NCI-H774 (cell line): ENCODE measurements at places on chromosomes 4 and X.

DNA sequence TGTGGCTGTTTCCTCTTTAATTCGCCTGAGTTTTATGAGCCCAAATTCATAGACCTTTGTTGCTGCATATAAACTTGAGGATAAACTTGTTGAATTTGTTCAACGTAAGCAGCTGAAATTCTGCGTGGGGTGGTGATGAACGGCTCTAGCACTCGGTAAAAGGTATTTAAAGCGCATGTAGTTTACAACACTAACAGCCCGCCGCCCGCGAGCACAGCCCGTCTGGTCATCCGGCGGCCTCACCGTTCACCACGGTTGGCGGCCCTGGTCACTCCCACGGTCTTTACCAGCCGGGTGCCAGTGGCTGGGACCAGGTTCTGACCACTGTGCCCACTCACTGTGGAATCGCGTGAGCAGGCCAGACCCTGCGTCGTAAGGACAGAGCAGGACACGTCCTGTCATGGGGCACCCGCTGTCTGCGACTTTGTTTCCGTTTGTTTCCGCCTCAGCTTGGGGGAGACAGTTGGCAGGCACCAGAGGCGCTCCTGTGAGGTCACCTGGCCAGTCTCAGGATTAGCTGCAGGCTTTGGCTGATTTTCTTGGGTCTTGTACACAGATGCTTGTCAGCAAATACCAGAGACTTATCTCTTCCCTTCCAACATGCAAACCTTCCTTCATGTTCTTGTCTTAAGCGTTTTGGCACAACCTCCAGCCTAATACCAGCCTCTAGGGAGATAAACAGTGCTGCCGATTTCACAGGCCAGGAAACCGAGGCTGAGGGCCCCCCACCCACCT is 36.8 kb upstream of the SPON2 start:
- DNase-seq, result no peak

- no peak for DNase-seq
These were observed 71.3 kb upstream of the IQCM start for GRCh38 chr4:149886786-149887490.

GRCh38 chr4:122783301-122784215 is 43.1 kb upstream of the FGF2 start:
- DNase-seq, result no peak

GRCh38 chr4:101931619-101932018 is 141.1 kb downstream of the BANK1 start:
- no peak for DNase-seq

GRCh38 chrX:9844936-9845577 is 58.8 kb downstream of the SHROOM2 start:
- no peak for DNase-seq

DNA sequence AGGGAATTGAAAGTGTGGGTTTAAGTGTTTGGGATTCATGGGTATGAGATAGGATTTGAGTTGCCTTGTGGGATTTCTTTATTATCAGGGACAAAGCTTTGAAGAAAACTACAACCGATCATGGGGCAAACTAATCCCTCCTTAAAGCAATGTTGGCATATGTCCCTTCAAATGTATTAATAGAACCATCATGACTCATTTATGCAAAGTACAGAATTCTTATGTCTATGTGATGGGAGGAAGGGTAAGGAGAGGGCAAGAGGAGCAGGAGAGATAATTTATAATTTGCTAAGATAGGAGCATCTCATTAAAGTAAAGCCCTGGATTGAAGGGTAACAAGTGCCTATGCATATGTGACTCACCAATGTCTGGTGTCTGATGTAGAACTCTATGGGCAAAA is 94.2 kb downstream of the PHEX start:
- no peak for DNase-seq

GRCh38 chr4:132660181-132660580 is 488.9 kb upstream of the PCDH10 start:
- no peak for DNase-seq

- no peak for DNase-seq
These were observed 174.7 kb downstream of the GC start for GRCh38 chr4:71609167-71609566.

DNA sequence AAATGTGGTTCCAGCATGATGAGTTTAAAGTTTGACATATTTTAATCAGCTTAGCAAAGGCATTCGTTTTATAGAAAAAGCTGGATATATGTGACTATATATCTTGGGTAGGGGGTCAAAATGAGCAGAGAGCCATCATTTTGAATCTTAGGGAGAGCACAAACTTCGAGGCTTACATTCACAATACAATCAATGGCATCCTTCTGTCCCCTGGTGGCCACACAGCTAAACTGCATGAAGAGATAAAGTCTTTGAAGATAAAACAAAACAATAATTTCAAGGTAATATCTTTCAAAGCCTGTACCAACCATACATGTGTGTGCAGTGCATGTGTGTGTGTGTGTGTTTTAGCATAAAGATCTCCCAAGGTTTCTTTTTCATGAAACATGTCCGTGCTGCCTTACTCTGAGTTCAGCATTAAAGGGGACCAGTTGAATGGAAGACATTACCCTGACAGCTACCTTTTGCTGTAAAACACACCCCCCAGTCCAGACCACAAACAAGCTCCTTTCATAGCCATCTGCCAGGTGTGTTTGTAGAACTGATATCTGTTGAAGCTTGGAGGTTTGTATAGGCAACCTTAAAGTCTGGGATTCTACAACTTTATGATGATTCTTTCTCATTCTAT is 22.0 kb downstream of the DYNLT3 start:
- no peak for DNase-seq

- peak; percentile 16 for DNase-seq
These were observed 24.3 kb upstream of the NDNF start for GRCh38 chr4:121096629-121097028.

DNA sequence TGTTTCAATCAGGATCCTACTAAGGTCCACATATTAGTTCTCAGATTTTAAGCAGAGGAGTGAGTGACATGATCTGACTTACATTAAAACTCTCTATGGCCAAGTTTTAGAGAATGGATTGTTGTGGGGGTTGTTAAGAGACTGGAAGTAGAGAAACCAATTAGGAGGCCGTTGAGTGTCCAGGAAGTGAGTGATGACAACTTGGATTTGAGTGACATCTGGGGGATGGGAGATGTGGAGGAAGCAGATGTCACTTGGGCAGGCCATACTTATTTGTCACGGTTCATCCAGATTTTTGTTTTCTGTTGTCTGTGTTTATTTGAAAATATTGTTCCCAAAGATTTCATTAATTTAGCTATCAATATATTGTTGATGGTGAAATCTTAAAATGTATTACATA is 28.3 kb downstream of the ADD1 start:
- DNase-seq, result no peak

GRCh38 chr4:89290727-89291516 is 16.7 kb downstream of the GPRIN3 start:
- no peak for DNase-seq

GRCh38 chr4:128454881-128455280 is 167.3 kb upstream of the PGRMC2 start:
- no peak for DNase-seq

DNA sequence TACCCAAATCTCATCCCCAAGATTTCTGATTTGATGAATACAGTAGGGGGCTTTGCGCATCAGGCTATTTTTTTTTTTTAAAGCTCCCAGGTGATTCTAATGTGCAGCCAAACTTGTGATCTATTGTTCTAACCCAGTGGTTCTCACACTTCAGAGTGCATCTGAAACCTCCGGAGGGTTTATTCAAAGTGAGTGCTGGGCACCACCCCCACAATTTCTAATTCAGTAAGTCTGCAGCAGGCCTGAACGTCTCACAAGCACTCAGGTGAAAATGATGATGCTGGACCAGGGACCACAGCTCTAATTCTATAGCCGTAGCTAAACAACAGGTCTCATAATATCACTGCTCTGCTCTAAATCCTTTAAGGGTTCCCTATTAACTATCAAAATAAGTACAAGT is 211.4 kb downstream of the FMR1NB start:
- DNase-seq, result no peak
